A549 treated with Mapracorat at 1 μM for 4 hours (cell line): ENCODE measurements at places on chromosomes 4 and X. TPM values are rescaled to one million over a fixed set of nuclear protein-coding genes. Genes with fewer than 3 reads are reported as not detected.

USP51 gene
- total RNA-seq = 0.41 to 0.60 TPM (median 0.43 TPM) in 5 replicates

SRPX2 gene
- total RNA-seq = 2.1 to 3.4 TPM (median 2.7 TPM) in 5 replicates

CFAP99 gene
- 0.08 to 0.22 TPM (median 0.22 TPM) in 3 of 5 replicates, not detected in the others for total RNA-seq

MORC4 gene
- total RNA-seq = 29.7 to 42.8 TPM (median 31.0 TPM) in 5 replicates
